ENCODE measurements at places on chromosomes 3 and 15.

- no peak for DNase-seq
Measured at GRCh38 chr3:50303013-50303815, at the start of gene HYAL1. TSS of gene HYAL1 (minus strand) at chr3:50303574. CDS start at chr3:50302956, 618 bp downstream.

DNA sequence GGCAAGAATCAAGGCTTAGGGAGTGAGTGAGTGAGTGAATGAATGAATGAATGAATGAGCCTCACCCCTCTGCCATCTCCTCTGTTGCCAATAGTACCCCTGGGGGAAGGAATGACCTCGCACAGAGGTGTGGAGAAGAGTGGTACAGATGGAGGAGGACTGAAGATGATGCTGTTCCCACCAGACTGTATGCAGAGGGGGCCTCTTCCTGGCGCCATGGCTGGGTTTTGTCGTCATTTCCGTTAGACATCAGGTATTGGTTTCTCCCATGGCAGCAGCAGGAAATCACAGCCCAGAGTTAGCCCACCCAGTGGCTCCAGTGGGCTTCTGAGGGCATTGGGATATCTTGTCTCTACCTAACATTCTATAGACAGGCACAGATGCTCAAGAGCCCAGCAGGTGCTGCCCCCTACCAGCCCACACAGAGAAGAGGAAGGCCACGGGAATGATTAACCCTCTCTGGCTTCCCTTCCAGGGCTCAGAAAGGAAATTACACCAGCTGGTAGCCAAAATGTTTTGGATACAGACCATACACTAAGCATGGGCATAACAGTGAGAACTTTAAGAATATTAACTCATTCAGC lies 109.8 kb upstream of the SLC6A11 start:
- no peak for DNase-seq

DNA sequence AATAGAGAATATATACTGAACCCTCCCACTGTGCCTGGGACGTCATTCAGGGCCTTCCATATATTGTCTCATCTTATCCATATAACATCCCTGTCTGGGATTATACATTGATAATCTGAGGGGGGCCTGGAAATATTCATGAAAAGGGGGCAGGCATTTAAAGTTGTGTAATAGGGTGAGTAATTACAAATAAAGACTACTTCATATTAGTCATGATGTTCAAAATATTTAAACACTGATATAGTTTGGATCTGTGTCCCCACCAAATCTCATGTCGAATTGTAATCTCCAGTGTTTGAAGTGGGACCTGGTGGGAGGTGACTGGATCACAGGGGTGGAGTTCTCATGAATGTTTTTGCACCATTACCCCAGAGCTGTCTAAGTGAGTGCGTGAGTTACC lies 97.8 kb downstream of the AQP9 start:
- no peak for DNase-seq

- DNase-seq, result no peak
Measured at GRCh38 chr3:148087601-148088371, 609.9 kb upstream of the AGTR1 start.

DNA sequence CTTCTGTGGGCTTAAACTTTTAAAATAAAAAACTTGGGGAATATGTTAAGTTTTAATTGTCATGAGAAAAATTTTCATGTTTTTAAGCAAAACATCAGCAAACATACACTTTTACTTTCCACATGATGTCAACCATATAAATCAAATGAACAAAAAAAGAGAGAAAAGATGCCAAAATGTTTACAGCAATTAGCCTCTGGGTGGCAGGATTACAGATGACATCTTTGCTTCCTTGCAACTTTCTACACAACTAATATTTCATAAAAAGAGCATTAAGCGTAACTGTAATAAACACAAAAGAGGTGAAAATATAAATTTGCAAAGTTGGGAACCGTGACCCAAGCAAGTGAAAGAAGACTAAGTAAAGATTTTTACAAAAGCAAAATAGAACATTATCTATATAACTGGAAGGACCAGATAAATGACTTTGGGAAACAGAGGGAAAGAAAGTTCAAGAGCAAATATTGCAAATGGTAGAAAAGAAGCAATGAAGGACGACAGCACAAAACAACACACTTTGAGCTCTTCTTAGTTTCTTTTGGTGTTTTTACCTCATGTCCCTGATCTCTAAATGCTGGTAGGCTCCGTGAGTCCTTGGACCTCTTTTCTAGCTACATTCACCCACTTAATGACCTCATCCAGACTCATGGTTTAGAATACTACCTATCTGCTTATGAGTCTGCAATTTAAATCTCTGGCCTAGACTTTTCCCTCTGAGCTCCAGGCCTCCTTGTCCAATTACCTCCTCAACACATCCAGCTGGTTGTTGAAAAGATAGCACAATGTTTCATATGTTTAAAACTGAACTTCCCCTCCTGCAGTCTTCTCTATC lies 9.4 kb downstream of the TP53BP1 start:
- no peak for DNase-seq

- no peak for DNase-seq
Measured at GRCh38 chr15:56985856-56986255, 67.4 kb downstream of the TCF12 start.

DNA sequence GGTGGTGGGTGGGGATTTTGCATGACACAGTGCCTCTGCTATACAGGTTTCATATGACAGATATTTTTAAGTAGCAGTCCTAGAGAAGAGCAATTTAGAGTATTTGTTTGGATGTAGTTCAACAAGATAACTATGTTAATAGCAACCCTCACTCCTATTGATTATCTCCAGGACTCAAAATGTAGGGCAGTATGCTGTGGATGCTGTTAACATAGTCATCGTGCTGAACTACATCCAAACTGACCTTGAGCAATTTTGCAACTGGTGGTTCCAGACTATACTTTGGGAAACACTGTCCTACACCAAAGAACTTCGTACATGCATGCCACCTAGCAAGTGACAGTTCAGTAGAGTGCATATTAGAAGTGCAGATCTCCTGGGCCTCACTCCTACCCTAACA lies 117.6 kb downstream of the IL5RA start:
- DNase-seq, result no peak

GRCh38 chr3:94778289-94778688 lies 715.4 kb downstream of the NSUN3 start:
- no peak for DNase-seq

DNA sequence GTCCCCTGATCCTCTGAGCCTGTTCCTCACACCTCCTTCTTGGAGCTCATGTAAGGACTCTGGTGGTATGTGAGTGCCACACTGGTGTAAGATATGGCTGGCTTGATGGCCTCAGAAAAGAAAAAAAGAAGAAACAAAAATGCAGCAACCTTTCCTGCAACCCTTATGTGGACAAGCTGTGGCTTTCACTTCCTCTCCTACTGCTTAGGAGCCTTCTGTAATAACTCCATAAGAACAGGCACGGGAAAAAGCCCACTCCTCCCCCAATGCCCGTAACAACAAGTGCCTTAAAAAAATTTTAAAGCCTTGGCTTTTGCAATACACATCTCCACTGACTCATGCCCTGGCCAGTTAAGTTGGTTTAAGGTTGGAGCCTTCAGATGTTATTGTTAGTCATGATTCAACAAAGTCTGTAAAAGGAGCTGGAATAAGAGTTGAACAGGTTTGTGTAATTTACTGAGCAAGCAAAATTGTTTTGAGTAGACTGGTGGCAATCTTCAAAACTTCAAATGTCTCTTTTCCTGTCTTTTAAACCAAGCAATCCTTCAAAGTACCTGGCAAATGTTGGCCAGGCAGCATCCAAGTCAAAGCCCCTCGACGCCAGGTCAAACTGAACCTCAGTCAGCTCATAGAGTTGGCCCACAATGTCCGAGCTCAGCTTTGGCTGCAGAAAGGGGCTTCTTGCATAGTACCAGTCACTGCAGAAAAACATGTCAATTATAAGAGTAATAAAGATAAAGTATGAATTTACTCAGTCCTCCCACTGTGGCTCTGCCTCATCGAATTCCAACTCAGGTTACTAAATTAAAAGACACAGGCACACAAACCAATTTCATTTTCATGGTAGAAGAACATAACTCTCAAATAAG lies 22.9 kb downstream of the FYCO1 start:
- no peak for DNase-seq

DNA sequence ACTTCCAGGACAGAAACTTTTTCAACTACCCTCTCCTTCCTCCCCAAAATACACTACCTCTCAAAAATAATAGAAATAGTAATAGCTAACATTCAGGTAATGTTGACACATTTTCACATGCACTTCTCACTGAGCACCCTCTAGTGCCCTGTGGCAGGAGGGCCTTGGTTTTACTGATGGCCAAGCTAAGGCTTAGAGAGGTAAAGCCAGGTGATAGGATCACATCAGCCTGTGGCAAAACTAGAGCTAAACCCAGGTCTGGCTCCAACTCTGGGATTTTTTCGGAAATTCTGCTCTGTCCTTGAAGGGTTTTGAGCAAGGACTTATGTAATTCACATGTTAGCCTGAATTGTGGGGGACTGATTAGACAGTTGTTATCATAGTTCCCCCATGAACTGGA lies 922 bp upstream of the TAMM41 start:
- DNase-seq, result no peak

DNA sequence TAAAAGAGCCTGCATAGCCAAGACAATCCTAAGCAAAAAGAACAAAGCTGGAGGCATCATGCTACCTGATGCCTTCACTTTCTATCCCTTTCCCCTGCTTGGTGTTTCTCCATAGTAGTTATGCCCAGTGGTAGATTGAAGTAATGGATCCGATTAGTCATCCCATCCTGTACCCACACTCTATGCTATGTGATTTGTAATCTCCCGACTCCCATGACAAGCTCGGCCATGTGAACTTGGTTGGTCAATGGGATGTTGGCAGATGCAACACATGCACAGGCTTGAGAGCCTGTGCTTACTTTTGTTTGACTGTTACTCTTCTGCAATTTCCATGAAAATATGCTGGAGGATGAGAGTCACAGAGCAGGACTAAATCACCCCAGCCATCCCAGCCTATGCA lies 334.9 kb upstream of the DPH6 start:
- no peak for DNase-seq

- DNase-seq, result no peak
Measured at GRCh38 chr15:39471785-39472574, 108.9 kb upstream of the THBS1 start.

DNA sequence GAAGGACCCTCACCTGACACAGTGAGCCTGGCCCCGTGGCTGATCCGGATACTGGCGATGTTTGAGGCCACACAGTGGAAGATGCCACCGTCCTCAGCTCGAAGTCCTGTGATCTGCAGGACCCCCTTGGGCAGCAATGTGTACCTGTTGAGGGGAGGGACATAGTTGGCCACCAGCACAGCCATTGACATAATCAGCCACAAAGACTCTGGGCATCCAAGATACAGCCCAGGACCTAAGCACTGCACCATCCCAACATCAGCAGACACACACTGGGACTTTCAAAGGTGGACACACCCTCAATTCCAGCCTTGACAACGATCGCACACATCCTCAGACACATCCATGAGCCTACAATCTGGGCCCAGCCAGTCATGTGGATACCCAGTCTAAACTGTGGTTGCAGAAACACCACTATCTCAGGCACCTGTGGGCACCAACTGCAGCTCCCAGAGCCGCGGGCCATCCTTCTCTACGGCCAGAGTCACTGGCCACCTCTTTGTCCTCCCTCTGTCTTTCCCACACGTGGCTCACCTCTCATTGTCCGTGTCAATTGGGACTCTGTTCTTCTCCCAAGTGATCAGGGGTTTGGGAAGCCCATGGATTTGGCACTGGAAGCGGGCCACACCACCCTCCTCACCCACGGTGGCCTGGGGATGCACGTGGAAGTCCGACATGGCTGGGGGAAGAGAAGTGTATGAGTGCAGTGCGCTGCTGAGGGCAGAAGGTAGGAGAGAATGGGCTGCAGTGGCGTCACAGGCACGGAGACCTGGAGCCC lies 31.0 kb downstream of the RNU5B-1 start:
- DNase-seq, result no peak

- DNase-seq, result no peak
Measured at GRCh38 chr15:48144889-48145288, 24.1 kb downstream of the SLC24A5 start.

DNA sequence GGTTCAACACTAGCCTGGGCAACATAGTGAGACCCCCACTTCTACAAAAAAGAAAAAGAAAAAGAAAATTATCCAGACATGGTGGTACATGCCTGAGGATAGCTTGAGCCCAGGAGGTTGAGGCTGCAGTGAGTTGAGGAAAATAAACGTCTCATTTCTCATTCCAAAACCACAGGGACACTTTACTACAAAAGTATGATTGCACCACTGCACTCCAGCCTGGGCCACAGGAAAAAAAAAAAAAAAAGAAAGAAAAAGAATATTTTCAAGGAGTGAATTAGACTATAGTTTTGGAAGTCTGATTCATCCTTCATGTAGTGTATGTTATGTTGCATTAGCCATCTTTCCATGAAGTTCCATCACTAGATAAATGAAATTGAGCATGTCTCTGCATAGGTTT lies 149.5 kb upstream of the THBS1 start:
- no peak for DNase-seq

GRCh38 chr3:111087924-111088469 lies 16.4 kb downstream of the NECTIN3 start:
- DNase-seq, result no peak

DNA sequence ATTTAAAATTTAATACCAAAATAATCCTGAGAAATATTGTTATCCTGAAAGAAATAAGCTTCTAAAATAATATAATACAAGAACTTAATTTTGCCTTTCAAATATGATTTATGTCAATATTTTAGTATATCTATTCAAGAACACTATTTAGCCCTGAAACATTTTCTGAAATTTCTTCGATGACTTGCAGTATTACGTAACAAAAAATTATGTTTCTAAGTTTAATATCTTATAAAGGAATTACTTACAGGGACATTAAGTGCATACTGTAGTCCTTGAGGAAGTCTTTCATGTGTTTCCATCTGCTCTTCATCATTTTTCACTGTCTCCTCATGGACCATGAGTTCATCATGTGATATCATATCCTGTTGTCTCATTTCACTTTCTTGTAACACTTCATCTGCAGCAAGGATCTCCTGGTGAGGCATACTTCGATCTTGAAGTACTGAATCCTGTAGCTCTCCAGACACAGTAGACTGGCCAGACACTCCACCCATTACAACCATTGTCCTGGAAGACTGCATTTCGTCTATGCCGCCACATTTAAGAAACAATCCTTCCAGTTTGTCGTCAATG lies 62.0 kb downstream of the ZNF148 start:
- DNase-seq, result no peak

DNA sequence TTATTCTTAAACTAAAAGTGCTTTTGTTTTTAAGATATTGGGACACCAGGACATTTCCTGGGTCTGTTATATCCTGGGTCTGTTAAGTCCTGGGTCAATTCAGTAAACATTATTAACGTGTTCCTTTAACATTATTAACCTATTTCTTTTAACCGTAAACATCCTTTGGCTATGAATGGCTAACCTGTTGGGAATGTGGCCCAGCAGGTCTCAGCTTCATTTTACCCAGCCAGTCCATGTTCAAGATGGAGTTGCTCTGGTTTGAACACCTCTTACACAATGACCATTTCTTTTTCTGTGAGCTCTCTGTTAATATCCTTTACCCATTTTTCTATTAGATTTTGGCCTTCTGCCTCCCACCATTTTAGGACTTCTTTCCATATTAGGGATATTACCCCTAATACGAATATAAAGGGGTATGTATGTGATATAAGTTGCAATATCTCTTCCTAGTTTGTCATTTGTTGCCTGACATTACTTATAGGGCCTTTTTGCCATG lies 88.9 kb upstream of the NEDD4 start:
- DNase-seq, result no peak

GRCh38 chr3:112302150-112302830 lies 8.3 kb upstream of the SLC9C1 start:
- no peak for DNase-seq

Measured in stimulated activated CD8-positive, alpha-beta memory T cell treated with anti-CD3 and anti-CD28 coated beads, Interleukin-15, amount 100 ng/mL, for 1 hour (primary cell).